ENCODE measurements at places on chromosomes 5 and 9.

DNA sequence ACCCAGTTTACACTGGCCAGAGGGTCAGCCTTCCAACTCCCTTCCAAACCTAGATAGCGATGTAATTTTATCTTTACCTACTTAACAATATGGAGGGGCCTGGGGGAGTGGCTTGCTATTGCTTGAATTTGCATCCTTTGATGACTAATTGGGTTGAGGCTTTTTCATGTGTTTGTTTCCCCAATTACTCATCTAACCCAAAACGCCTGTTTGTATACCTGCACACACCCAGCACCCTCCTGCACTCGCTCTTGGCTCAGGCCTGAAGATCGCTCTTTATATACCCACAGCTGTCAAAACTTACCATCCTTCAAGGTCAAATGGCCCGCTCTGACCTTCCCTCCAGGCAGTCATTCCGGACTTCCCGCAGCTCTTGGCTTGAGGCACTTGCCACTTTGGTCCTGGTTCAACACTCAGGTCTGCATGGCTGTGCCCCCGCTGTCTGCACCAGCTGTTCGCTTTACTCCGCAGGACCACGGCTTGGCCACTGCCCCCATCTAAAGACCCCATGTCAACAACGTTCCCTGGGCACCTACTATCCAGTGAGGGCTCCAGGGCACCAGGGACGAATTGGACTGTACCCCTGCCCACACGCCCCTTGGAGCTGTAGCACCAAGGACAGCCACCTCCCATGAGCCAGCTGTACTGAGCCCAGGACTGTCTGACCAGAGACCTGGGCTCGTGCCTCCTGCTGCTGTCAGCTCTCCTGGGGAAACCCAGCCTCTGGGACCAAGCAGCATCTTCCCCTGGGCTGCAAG, 76.1 kb upstream of the ADAMTS2 start:
- DNase-seq, result no peak

DNA sequence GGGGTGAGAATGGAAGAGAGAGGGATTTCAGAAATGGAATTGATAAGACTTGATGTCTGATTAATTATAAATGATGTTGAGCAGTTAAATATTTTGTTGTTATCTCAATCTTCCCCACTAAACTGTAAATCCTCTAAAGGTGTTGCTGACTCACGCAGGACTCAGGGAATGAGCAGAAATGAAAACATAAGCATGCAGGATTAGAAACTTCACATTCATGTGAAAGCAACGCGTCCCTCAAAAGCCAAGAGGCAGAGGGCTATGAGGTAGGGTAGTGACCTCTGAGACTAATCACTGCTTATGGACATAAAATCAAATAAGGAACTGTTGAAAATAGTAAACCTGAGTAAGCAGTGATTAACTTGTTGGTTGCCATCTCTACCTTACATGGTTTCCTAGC, 21.1 kb downstream of the ADAMTSL1 start:
- DNase-seq, result no peak

DNA sequence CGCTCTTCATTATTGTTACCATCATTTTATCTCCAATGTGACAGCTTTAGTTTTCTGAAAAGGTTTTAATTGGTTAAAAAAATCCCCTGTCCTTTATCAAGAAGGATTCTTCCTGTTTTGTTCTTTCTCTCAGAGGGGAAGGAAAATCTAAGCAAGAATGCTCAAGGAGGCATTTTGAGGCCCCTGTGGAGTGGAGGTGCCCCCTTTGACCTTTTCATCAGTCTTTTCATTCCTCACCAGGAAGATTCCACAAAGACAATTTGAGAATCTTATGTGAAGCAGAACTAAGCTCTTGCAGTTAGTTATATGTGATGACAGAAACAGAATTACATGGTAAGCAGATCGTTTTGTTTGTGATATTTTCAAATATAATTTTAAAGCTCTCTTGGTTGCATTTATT, 489.6 kb downstream of the MAN2A1 start:
- DNase-seq, result no peak

- DNase-seq, result no peak
Observed at GRCh38 chr5:81763294-81763928, 12.5 kb upstream of the SSBP2 start.

- no peak for DNase-seq
Observed at GRCh38 chr5:161212123-161212712, 334.3 kb downstream of the GABRB2 start.

- DNase-seq, result no peak
Observed at GRCh38 chr9:125302241-125302640, 40.6 kb downstream of the GAPVD1 start.

GRCh38 chr9:38068701-38069628, at the start of gene SHB:
TSS of gene SHB (minus strand) at chr9:38069227. CDS start at chr9:38068645, 582 bp downstream.
- DNase-seq, result peak; percentile 78

- DNase-seq, result no peak
Observed at GRCh38 chr9:128610897-128611296, 45.8 kb downstream of the DYNC2I2 start.
